Activated T-cell treated with anti-CD3 and anti-CD28 coated beads, Interleukin-2, amount 50 U/mL, for 72 hours (primary cell): ENCODE measurements at places on chromosomes 7 and 10. TPM values are rescaled to one million over a fixed set of nuclear protein-coding genes. Genes with fewer than 3 reads are reported as not detected.
A peak's percentile ranks its signal among the peaks of the same experiment; 100 is the strongest.

DNA sequence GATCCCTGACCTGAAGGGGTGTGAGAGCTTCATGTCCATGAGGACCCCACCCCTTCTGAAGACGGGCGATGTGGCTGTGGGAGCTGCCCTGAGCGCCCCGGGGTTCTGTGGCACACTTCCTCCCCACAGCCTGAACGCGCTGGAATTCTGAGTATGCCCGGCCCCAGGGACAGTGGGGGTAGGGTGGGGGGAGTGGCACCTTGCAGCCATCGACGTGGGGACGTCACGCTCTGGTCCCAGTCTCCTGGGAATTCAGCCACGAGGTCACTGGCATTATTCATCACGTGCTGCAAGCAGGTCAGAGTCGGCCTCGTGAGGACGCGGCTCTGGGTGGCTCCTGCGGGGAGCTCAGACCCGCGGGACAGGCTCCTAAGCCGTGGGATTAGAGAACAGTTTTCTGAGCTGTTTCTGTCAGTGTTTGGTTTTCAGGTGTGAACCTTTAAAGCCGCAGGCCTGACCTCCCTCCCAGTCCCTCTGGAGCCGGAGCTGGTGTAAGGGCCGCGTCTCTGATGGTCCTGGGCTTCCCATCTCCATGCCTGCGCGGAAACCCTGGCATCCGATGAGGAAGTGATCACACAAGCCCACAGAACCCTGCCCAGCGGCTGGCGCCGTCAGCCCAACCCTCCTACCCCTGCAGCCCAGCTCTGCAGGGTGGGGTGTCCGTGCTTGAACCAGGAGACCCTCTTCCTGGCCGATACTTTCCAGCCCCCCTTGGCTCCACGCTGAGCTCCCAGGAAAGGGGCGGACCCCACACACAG lies 16.1 kb downstream of the GPR146 start:
- DNase-seq: no peak
- no peaks in the 10 kb centered on the region for H3K36me3 ChIP-seq
- H3K27ac ChIP-seq: no peak overlapping the region
- no peaks in the 10 kb centered on the region for H3K27me3 ChIP-seq
- no peak overlapping the region for H3K4me3 ChIP-seq

DNA sequence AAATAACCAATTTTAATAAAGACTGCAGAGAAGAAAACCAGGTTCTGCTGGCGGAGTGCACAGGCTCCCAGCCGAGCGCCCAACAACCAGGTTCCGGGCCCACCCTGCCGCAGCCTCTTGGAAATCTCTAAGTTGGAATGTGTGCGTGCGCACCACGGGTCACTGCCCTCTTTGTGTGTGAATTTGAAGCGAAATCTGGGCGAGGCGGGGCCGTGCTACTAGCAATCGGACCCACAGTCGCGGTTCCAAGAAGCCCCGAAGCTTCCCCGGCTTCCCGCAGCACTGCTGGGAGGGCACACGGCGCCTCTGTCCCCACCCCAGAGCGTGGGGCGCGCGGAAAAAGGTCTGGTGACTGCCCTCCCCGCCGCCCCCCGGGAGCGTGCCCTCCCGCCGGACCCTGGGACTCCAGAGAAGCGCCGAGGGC lies 666 bp upstream of the MAP3K8 start:
- H3K27me3 ChIP-seq: peaks cover 6% of the 10 kb centered on the region
- DNase-seq: peak; percentile 49
- peak overlapping the region; percentile 80 for H3K27ac ChIP-seq
- H3K4me1 ChIP-seq: peaks cover 47% of the 10 kb centered on the region
- H3K36me3 ChIP-seq: peaks cover 21% of the 10 kb centered on the region
- peak overlapping the region; percentile 81 for H3K4me3 ChIP-seq

GRCh38 chr10:101284101-101284743 lies 55.0 kb upstream of the LBX1 start:
- peak overlapping the region; percentile 44 for H3K4me3 ChIP-seq
- no peak for DNase-seq
- H3K4me1 ChIP-seq: peaks cover 5% of the 10 kb centered on the region
- peaks cover 63% of the 10 kb centered on the region for H3K27me3 ChIP-seq
- no peak overlapping the region for H3K27ac ChIP-seq

DNA sequence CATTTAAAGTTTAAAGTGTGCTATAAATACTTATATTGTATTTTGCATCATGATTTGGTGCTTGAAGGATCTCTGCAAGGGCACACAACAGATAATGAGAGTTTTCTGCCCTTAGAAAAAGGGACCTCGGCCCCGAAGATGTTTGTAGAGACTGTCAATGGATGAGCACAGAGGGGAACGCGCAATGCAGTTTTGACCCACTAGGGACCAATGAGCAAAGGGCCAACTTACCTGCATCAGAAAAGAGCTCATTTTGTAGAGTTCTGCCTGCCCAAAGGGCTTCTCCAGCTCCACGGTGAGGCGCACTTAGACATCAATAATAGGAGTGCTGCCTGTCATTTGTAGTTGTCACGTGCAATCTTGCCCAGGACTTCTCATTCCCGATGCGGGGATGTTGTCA lies 91.1 kb downstream of the BUB3 start:
- H3K4me1 ChIP-seq: peaks cover 27% of the 10 kb centered on the region
- H3K27me3 ChIP-seq: no peaks in the 10 kb centered on the region
- H3K27ac ChIP-seq: no peak overlapping the region
- no peak for DNase-seq
- H3K36me3 ChIP-seq: no peaks in the 10 kb centered on the region
- no peak overlapping the region for H3K4me3 ChIP-seq

GRCh38 chr7:77266291-77266794 lies 66.7 kb upstream of the FGL2 start:
- peak overlapping the region; percentile 9 for H3K4me3 ChIP-seq
- H3K4me1 ChIP-seq: peaks cover 19% of the 10 kb centered on the region
- peak; percentile 37 for DNase-seq
- H3K27me3 ChIP-seq: peaks cover 10% of the 10 kb centered on the region
- peaks cover 1% of the 10 kb centered on the region for H3K36me3 ChIP-seq

DNA sequence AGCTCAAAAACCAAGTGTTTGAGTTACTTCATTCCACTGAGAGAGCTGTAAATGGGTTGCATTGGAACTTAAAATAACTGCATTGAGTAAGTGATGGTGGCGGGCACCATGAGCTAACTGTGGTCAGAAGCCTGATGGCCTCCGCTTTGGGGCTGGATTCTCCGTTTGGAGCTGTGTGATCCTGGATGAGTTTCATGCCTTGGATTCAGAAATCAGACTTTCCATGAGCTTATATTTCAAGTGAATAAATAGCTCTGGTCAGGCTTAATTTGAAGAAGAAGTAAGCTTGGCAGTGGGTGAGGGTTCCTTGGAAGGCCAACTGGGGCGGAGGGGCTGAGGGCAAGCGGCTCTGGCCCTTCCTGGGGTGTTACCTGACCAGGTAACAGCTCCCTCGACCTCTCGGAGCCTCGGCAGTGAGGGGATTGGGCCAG lies 5.6 kb downstream of the HTRA1 start:
- peaks cover 80% of the 10 kb centered on the region for H3K27me3 ChIP-seq
- no peak overlapping the region for H3K4me3 ChIP-seq
- no peaks in the 10 kb centered on the region for H3K36me3 ChIP-seq
- no peak for DNase-seq
- no peak overlapping the region for H3K27ac ChIP-seq
- peaks cover 8% of the 10 kb centered on the region for H3K4me1 ChIP-seq

GRCh38 chr7:106057962-106058927 lies 53.9 kb downstream of the SYPL1 start:
- peak overlapping the region; percentile 27 for H3K4me3 ChIP-seq
- no peaks in the 10 kb centered on the region for H3K27me3 ChIP-seq
- peak; percentile 31 for DNase-seq
- peaks cover 33% of the 10 kb centered on the region for H3K4me1 ChIP-seq
- H3K36me3 ChIP-seq: no peaks in the 10 kb centered on the region

GRCh38 chr10:68086910-68087684 lies 12.0 kb upstream of the HERC4 start:
- H3K27me3 ChIP-seq: peaks cover 7% of the 10 kb centered on the region
- H3K36me3 ChIP-seq: no peaks in the 10 kb centered on the region
- no peak for DNase-seq
- peaks cover 19% of the 10 kb centered on the region for H3K4me1 ChIP-seq

GRCh38 chr10:132175907-132176581 lies 10.7 kb upstream of the DPYSL4 start:
- H3K4me3 ChIP-seq: no peak overlapping the region
- no peak overlapping the region for H3K27ac ChIP-seq
- peaks cover 30% of the 10 kb centered on the region for H3K4me1 ChIP-seq
- peaks cover 5% of the 10 kb centered on the region for H3K36me3 ChIP-seq
- DNase-seq: no peak

- H3K4me1 ChIP-seq: peaks cover 17% of the 10 kb centered on the region
- no peak for DNase-seq
- peak within 1 kb of the TSS; percentile 54 for H3K4me3 ChIP-seq
- H3K27ac ChIP-seq: peak within 1 kb of the TSS; percentile 69
Measured at GRCh38 chr7:1232623-1233332, at the start of gene UNCX. UNCX (plus strand) TSS chr7:1232872; CDS start chr7:1233018, 146 bp downstream.

DNA sequence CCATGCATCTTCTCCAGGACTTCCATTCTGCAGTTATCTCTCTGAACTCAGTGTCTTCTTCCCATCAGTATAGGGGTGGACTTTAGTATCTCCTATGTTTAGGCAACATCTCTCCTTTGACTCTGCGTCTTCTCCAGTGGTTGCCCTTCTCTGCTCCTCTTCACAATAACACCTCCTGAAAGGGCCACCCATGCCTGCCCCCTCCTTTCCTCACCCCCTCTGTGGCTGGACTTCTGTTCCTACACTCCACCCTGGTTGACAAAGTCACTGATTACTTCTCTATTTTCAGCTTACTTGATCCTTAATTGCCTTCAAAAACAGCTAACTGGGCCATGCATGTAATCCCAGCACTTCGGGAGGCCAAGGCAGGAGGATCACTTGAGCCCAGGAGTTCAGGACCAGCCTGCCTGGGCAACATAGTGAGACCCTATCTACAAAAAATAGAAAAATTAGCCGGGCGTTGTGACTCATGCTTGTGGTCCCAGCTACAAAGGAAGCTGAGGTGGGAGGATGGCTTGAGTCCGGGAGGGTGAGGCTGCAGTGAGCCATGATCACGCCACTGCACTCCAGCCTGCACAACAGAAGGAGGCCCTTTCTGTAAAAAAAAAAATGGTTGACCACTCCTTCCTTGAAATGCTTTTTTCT lies 13.7 kb downstream of the SRGN start:
- no peaks in the 10 kb centered on the region for H3K27me3 ChIP-seq
- peaks cover 24% of the 10 kb centered on the region for H3K36me3 ChIP-seq
- peaks cover 41% of the 10 kb centered on the region for H3K4me1 ChIP-seq
- DNase-seq: peak; percentile 27

GRCh38 chr7:155660059-155660757 lies 15.7 kb downstream of the RBM33 start:
- H3K36me3 ChIP-seq: peaks cover 4% of the 10 kb centered on the region
- no peaks in the 10 kb centered on the region for H3K27me3 ChIP-seq
- H3K4me3 ChIP-seq: peak overlapping the region; percentile 65
- peak; percentile 22 for DNase-seq
- H3K4me1 ChIP-seq: peaks cover 83% of the 10 kb centered on the region

- no peak overlapping the region for H3K4me3 ChIP-seq
- peaks cover 84% of the 10 kb centered on the region for H3K27me3 ChIP-seq
- peak; percentile 47 for DNase-seq
Measured at GRCh38 chr7:103447073-103447960, 1.3 kb upstream of the SLC26A5 start.

DNA sequence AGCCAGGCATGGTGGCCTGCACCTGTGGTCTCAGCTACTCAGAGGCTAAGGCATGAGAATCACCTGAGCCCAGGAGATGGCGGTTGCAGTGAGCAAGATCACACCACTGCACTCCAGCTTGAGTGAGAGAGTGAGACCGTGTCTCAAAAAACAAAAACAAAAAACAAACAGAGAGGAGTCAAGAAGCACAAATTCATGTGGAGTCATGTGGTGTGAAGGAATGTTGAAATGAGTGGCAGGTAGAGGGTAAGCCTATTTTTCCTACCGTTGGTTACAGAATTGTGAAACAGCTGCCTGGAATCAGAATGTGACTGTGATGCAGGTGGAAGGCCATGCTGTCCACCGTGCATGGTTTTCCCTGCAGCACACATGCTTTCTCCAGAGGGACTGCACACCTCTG lies 23.7 kb upstream of the NUB1 start:
- peaks cover 6% of the 10 kb centered on the region for H3K36me3 ChIP-seq
- no peaks in the 10 kb centered on the region for H3K27me3 ChIP-seq
- no peak overlapping the region for H3K27ac ChIP-seq
- H3K4me3 ChIP-seq: no peak overlapping the region
- H3K4me1 ChIP-seq: peaks cover 13% of the 10 kb centered on the region
- DNase-seq: no peak

DNA sequence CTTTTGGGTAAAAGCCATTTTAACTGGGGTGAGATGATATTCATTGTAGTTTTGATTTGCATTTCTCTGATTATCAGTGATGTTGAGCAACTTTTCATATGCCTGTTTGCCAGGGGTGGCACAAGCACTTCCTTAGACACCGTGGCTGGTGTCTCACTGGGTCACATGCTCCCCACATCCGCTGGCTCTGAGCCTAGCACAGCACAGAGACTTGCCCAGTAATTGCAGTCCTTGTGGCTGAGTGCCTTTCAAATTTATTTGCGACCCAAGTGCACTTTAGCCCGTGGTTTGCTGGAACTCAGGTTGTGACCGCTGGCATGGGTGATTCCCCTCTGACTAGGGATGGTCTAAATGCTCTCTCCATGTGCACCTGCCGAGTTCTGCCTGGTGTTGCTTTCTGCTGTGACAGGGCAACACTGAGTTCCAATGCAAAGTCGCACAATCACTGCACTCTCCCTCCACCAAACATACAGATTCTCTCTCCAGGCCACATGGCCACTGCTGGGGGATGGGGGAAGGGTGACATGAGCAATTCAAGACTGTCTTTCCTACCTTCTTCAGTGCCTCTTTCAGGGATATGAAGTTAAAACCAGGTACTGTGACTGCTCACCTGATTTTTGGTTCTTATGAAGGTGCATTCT lies 66.5 kb downstream of the ZNF277 start:
- peaks cover under 1% of the 10 kb centered on the region for H3K36me3 ChIP-seq
- no peak overlapping the region for H3K27ac ChIP-seq
- H3K27me3 ChIP-seq: no peaks in the 10 kb centered on the region
- H3K4me3 ChIP-seq: no peak overlapping the region
- H3K4me1 ChIP-seq: peaks cover 4% of the 10 kb centered on the region

Gene POMZP3
- 11.0 TPM for total RNA-seq

Gene GALNT17
- total RNA-seq: not detected

Gene SORBS1
- total RNA-seq: 2.4 TPM

Gene LDB3
- 0.14 TPM for total RNA-seq

Gene CLDN15
- 27.8 TPM for total RNA-seq

Gene CFAP58
- 1.1 TPM for total RNA-seq

Gene FAM25C
- not detected for total RNA-seq

Gene ITGA8
- not detected for total RNA-seq

Gene RBP3
- not detected for total RNA-seq

Gene TRIM4
- total RNA-seq: 34.9 TPM

Gene PNLIPRP2
- total RNA-seq: not detected

Gene AIFM2
- total RNA-seq: 7.2 TPM
